Activated CD4-positive, alpha-beta T cell treated with anti-CD3 and anti-CD28 coated beads, Interleukin-10, Interleukin-2, amounts not matched to agents 100 ng/mL and 50 ng/mL, durations not matched to agents 16 hours and 8 hours (primary cell): ENCODE measurements at places on chromosomes 3 and 15.

DNA sequence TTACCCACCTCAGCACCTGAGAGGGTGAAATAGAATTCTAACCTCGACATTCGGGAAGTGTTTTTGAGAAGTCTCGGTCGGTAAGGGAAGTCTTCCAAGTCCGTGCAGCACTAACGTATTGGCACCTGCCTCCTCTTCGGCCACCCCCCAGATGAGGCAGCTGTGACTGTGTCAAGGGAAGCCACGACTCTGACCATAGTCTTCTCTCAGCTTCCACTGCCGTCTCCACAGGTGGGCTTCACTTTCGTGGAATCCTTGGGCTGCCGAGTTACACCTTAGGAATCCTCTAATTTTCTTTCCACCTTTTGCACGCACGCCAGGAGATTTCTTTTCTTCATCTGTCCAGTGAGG, 775 bp downstream of the CCNDBP1 start:
- DNase-seq, result no peak

- no peak for DNase-seq
These were observed 7.3 kb downstream of the CCDC33 start for GRCh38 chr15:74243431-74243830.

GRCh38 chr3:50655009-50655830, 19.5 kb upstream of the DOCK3 start:
- DNase-seq, result peak; percentile 36

GRCh38 chr15:56199038-56199437, 44.6 kb downstream of the RFX7 start:
- peak; percentile 23 for DNase-seq

GRCh38 chr3:131218196-131218595, 163.4 kb upstream of the NUDT16 start:
- DNase-seq, result no peak

DNA sequence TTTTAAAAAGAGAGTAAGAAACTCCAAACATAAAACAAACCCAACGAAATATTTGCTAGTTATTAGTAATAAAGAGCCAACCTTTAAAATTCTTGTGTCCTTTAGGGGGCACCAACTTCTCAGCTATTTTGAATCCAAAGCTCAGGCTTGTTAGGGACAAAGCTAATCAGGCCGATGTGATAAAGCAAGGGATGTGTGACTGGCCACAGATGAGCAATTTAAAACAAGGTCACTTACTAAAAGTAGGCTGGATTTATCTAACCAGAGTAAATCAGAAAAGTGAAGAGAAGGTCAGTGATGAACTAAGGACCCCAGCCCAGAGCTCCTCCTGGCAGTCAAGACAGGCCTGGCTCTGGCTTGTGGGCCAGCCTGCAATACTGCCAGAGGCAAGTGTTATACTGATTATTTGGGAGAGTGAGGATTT, 108.5 kb downstream of the CYP19A1 start:
- DNase-seq, result no peak

GRCh38 chr3:10169000-10169496, 4.3 kb downstream of the IRAK2 start:
- DNase-seq, result no peak
